NCI-H510A treated with DMSO at 0.1 percent for 48 hours (cell line): ENCODE measurements at places on chromosomes 4 and X.
A peak's percentile ranks its signal among the peaks of the same experiment; 100 is the strongest.

DNA sequence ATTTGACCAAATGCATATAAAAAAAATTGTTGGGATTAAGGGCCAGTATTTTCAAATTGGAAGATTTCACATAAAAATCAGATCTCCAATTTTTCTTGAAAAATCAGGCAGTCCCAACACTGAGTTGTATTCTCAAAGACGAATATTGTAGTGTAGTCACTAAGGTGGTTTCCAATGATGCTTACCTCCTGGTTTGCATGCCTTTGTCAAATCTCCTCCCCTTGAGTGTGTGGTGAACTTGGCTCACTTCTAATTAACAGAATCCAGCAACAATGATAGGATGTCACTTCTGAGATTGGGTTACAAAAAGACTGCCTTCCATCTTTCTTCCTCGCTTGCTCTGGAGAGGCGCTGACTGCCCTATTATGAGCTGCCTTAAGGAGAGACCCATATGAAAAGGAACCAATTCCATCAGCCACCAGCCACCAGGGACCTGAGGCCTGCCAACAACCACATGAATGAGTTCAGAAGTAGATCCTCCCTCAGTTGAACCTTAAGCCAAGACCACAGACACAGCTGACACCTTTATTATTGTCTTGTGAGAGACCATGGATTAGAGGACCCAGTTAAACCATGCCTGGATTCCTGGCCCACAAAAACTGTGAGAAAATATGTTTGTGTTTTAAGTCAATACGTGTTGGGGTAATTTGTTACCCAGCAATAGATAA lies 31.2 kb upstream of the TSPAN5 start:
- no peak for DNase-seq

GRCh38 chrX:119177278-119177677 lies 49.7 kb upstream of the KIAA1210 start:
- no peak for DNase-seq

- DNase-seq: peak; percentile 73
Measured at GRCh38 chrX:7132335-7133049, 15.0 kb upstream of the STS start.

- no peak for DNase-seq
Measured at GRCh38 chr4:137541876-137542646, 9.8 kb upstream of the PCDH18 start.

DNA sequence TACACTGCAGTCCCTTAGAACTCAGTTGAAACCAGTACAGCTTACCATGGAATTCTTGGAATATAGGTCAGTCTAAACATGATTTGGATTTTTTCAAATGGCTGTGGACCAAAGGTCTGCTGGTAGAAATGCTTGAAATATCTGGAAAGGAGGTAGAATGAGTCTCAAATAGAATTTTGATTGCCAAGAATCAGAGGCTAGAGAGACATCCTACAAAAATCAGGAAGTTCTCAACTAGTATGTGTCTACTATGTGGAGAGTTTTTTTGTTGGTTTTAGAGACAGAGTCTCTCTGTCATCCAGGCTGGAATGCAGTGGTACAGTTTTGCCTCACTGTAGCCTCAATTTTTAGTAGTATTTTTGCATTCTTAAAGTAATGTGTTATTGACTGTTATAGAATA lies 53.6 kb downstream of the PAQR3 start:
- no peak for DNase-seq

- DNase-seq: no peak
Measured at GRCh38 chrX:46376246-46376885, 168.9 kb downstream of the ZNF674 start.

DNA sequence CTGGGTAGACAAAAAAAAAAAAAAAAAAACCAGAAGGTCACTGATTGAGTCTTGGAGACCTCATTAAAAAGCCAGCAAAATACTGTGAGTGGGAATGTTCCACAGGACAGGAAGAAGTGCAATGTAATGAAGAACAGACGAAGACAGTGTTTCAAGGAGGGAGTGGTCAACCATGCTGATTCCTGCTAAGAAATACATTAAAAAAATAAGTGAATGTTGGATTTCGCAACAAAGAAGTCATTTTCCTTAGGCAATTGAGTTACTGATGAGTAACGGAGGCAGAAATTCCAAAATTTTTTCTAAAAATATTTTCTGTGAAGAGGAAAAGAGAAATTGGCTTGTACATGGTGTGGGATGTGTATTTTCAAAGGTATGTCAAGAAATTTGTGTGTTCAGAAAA lies 94.3 kb upstream of the FAM47B start:
- DNase-seq: no peak

GRCh38 chr4:170051402-170051801 lies 25.2 kb upstream of the MFAP3L start:
- no peak for DNase-seq

DNA sequence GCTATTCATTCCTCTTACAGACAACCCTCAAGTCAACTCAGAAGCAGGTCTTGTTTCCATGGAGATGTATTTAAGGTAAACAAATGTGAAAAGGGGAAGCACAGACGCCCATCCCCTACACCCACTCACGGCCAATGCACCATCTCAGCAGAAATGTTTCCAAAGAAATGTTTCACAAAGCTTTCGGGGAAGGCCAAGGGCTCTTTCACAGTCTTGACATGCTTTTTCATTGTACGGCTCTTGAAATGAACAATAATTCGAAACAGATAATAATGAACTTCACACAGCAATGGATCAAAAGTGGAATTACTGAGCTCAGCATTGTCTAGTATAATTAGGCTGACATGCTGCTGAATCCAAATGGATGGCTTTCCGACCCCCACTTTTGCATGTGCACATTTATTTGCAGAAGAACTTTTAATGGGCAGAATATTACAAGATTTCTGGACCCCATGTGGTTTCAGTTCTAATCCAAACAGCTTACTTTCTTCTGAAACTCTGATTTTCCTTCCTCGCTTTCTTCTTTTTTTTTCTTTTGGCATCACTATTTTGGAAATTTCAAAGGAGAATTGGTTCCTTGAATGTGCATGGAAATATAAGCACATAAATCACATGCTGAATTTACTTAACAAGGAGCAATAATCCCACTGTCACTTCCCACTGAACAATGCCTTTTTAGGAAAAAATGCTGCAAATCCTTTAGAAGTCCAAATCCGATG lies 160.9 kb downstream of the SMIM20 start:
- DNase-seq: no peak

GRCh38 chr4:52983563-52984303 lies 121.6 kb downstream of the RASL11B start:
- peak; percentile 77 for DNase-seq

- no peak for DNase-seq
Measured at GRCh38 chr4:141660880-141661279, 24.5 kb downstream of the IL15 start.

- DNase-seq: peak; percentile 52
Measured at GRCh38 chr4:26372525-26373172, 51.8 kb downstream of the RBPJ start.

DNA sequence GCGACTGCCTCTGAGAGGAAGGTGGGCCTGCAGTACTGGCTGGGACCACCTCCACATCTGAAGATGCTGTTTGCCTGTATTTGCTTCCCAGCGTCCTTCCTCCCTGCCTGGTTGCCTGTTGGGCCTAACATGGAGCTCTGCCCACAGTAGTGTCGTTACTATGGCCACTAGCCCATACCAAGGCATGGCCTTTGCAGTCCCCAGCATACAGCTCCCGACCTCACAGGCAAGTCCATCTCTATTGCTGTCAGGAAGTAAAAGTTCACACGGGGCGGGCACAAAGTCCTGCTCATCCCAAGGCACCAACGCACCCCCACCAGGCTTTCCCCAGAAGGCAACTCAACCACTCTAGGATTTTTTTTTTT lies 71.6 kb downstream of the MAML3 start:
- no peak for DNase-seq

GRCh38 chrX:68146054-68146453 lies 287.2 kb downstream of the OPHN1 start:
- peak; percentile 11 for DNase-seq

DNA sequence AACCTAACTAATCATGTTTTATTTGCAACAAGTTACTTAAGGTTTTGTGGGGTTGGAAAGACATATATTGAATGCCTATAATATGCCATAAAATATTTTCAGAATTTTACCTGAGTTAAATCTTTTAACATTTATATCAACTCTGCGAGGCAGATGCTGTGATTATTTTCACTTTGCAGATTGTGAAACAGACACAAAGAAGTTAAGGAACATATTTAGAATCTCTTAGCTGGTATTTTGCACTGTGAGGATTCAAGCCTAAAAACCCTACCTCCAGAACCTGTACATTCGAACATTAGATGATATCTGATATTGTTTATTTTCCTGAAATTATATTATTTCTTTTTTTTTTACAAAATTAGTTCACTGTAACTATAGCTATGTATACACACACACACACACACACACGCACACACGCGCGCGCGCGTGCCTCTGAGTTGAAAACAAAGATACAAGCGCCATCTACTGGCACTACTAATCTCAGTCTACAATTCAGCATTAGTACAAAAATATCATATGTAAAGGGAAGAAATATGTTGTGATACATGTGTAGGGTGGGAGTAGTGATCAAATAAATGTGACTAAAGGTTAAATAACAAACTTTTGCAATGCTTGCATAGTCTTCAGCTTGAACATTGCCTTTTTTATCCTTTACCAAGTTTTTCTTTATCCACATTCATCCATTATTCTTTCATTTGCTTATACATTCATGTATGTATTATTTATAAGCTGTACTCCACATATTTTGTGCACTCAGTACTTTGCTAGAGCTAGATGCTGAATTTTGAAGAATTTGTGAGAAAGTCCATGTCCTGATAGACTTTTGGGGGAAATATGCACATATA lies 61.5 kb downstream of the ANXA10 start:
- DNase-seq: peak; percentile 38

DNA sequence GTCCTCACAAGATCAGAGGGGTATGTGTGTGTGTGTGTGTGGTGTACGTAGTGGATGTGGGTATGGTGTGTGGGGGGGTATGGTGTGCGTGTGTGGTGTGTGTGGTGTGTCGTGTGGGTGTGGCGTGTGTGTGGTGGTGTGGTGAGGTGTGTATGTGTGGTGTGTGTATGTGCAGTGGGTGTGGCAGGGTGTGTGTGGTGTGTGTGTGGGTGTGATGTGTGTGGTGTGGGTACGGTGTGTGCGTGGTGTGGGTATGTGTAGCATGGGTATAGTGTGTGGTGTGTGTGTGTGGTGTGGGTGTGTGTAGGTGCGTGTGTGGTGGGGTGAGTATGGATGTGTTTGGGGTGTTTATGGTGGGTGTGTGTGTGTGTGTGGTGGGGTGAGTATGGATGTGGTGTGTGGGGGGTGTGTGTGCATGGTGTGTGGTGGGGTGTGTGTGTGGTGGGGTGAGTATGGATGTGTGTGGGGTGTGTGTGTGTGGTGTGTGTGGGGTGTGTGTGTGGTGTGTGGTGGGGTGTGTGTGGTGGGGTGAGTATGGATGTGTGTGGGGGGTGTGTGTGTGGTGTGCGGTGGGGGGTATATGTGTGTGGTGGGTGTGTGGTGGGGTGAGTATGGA lies 182.0 kb downstream of the PALLD start:
- DNase-seq: no peak

DNA sequence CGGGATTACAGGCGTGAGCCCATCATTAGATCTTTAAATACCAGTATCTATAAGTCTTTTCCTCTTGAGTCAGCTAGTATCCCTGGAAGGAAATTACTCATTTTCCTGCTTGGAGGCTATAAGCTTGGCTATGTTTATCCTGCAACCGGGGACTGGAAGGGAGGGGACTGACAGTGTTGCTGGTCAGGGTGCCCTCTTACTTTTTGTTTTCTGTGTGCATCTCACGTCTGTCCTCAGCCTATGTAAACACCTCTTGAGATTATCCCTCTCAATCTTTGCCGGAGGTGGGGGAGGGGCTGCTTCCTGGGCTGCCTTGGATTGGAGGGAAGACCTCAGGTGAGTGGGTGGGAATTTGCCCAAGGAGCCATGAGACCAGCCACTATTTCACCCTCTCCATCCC lies 37.0 kb downstream of the HTT start:
- DNase-seq: peak; percentile 62

DNA sequence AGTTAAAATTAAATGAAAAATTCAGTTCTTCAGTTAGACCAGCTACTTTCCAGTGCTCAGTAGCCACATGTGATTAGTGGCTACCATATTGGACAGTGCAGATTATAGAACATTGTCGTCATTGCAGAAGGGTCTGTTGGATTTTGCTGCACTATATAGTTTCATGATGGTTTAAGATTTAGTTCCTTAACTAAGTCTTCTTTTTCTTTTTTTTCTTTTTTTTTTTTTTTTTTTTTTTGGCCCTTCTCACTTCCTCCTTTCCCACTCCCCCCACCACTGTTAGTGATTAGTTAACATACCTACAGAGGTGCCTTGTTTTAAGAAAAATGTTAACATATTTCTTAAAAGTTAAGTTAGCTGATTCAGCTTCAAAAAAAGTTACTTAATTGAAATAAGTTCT lies 9.0 kb downstream of the RAB9A start:
- DNase-seq: no peak

DNA sequence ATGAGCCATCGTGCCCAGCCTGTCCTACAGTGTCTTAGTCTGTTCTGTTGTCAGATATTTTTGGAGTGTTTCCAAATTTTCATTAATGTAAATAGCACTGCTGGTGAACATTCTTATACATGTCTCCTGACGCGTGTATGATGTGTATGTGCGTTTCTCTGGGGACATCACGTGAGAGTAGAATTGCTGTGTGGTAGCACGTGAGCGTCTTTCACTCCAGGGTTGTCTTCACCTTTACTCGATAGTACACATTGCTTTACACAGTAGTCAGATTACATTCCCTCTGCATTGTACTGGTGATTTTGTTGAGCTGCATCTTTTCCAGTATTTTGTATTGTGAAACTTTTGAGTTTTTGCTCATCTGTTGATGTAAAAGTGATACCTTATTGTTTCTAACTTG lies 60.0 kb downstream of the ARHGAP10 start:
- DNase-seq: no peak

DNA sequence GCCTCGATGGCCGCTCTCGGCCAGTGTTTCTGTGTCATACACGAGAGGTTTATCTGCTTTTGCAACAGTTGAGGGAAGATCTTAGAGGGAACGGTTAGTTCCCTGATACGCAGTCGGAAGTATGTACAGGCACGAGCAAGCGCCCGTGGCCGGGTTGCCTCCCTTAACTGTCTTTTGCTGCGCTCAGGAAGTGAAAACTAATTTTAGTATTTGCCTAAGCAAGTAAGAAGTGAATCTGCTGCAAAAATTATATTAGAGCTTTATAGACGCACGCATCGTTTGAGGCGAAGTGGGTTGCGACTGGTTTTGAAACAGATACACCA lies 695 bp downstream of the MTM1 start:
- no peak for DNase-seq

DNA sequence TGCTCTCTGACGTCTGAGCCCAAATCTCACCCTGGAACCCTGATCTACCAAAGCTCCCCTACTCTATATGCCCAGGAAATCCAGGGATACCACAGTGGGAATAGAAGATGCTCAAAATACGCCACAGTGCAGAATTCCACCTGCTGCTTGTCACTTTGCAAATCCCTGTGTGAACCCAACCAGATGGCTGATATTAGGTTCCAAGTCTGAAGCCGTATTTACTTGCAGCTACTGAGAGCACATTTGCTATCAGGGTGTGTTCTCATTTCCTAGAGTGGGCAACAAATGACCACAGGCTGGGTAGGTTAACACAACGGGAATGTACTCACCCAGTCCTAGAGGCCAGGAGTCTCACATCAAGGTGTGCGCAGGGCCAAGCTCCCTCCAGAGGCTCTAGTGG lies 126.8 kb downstream of the MXRA5 start:
- no peak for DNase-seq

GRCh38 chr4:150215601-150216000 lies 137.4 kb downstream of the DCLK2 start:
- DNase-seq: no peak
